Gastroesophageal sphincter (tissue), 4 donors: ENCODE measurements at places on chromosomes 11 and 22.

- no peak overlapping the region for H3K4me3 ChIP-seq
- H3K36me3 ChIP-seq = no peaks in the 10 kb centered on the region
- no peak for ATAC-seq
- H3K27ac ChIP-seq = no peak overlapping the region
- H3K27me3 ChIP-seq = no peaks in the 10 kb centered on the region
These were observed 6.3 kb downstream of the NOX4 start for GRCh38 chr11:89484896-89485295.

DNA sequence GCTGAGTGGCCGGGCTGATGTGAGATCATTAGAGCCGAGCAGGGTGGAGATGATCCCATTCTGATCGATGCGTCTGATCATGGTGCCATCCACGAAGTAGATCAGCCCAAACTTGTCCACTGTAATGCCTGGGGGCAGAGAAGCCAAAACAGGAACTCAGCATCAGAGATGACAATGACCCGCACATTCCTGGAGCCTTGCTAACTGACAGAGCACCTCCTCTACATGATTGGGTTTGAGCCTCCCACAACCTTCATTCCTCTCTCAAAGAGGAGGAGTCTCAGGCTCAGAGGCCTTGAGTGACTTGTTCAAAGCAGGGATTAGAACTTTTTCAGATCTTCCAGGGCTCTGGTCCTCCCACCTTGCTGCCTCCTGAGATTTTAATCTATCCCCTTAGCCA, 133.7 kb upstream of the NARS2 start:
- ATAC-seq = no peak
- no peak overlapping the region for H3K4me3 ChIP-seq
- H3K36me3 ChIP-seq = no peaks in the 10 kb centered on the region
- no peak overlapping the region for H3K27ac ChIP-seq

GRCh38 chr11:9506489-9507276, 45.9 kb downstream of the ZNF143 start:
- no peak overlapping the region for H3K27ac ChIP-seq
- H3K36me3 ChIP-seq = no peaks in the 10 kb centered on the region
- H3K27me3 ChIP-seq = no peaks in the 10 kb centered on the region

DNA sequence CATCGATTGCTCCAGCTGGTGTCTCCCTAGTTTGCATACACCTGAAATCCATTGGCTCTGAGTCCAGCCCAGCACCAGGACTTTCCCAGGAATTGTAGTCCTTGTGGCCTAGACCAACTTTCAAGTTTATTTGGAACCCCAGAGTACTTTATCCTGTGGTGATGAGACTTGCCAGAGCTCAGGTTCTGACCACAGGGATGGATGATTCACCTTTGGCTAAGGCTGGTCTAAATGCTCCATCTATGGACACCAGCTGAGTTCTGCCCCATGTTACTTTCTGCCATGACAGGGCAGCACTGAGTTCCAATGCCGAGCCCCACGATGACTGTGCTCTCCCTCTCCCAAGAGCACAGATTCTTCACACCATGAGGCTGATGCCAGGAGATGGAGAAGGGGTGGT, 17.3 kb upstream of the INSC start:
- no peak overlapping the region for H3K27ac ChIP-seq
- no peaks in the 10 kb centered on the region for H3K4me1 ChIP-seq
- no peaks in the 10 kb centered on the region for H3K36me3 ChIP-seq
- no peak for ATAC-seq
- H3K4me3 ChIP-seq = no peak overlapping the region

GRCh38 chr11:78416285-78417174, 1.1 kb downstream of the GAB2 start:
- H3K36me3 ChIP-seq = no peaks in the 10 kb centered on the region
- H3K27ac ChIP-seq = peak overlapping the region; percentile 89
- H3K4me3 ChIP-seq = peak overlapping the region; percentile 58
- H3K4me1 ChIP-seq = peaks cover 18% of the 10 kb centered on the region
- no peaks in the 10 kb centered on the region for H3K27me3 ChIP-seq
- ATAC-seq = peak; percentile 65

GRCh38 chr11:118120793-118121192, 31.8 kb downstream of the SCN4B start:
- peaks cover 14% of the 10 kb centered on the region for H3K27me3 ChIP-seq
- ATAC-seq = no peak
- no peak overlapping the region for H3K27ac ChIP-seq
- H3K4me1 ChIP-seq = no peaks in the 10 kb centered on the region

GRCh38 chr11:76603202-76603601, 67.3 kb downstream of the LRRC32 start:
- H3K4me3 ChIP-seq = no peak overlapping the region
- peaks cover 34% of the 10 kb centered on the region for H3K4me1 ChIP-seq
- H3K27ac ChIP-seq = no peak overlapping the region
- no peak for ATAC-seq
